ENCODE measurements at places on chromosomes 4 and X.

GRCh38 chr4:101921370-101921769 lies 130.8 kb downstream of the BANK1 start:
- no peak for DNase-seq

- no peak for DNase-seq
These were observed 184.8 kb downstream of the FBXW7 start for GRCh38 chr4:152351080-152351479.

DNA sequence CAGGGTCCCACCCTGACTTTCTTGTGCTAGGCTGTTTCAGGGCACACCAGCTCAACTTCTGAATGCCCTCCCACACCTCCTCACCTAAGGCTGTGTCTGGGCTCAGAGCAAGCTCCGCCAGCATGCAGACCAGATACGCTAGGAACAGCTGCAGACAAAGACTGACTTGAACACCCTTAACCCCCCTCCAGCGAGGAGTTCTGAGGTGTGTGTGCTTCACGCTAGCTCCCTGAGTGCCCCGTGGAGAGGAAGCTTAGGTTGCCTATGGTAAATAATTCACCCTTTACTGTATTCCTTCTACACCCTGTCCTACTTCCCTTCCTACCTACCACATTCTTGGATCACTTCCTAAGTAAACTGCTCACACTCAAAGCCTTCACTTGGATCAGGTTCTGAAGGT lies 115.0 kb downstream of the VCX3B start:
- DNase-seq, result no peak

DNA sequence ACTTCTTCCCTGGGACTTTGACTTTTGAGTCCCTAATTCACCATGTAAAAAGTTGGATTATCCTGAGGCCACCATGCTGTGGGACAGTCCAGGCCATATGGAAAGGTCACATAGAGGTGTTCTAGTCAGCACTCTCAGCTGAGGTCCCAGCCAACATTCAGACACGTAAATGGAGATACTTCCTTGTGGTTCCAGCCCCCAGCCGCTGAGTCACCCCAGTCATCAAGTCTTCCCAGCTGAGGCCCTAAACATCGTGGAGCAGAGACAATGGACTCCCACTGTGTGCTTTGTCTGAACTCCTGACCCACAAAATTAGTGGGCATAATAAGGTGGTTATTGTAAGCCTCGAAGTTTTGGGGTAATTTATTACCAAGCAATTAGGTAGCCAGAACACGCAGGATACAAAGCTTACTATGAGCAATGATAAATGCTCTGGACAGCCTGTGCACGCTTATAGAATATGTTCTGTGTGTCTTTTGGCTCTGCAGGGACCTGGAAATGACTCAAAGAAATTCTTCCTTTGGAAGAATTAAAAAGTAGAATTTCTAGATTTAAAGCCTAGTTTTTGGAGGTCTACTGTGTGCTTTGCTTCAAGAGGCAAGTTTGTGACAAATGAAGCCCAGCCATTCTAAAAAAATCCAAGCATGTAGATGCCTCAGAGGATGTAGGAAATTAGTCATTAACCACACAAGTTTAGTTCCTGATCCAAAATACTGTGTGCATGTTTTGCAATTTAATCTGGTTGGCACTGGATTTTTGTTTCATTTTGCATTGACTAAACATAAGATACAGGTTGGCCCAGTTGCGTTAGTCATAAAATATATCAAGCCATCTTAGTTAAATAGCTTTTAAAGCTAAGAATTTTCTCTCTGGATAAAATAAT lies 33.2 kb upstream of the SLC9A7 start:
- DNase-seq, result no peak

DNA sequence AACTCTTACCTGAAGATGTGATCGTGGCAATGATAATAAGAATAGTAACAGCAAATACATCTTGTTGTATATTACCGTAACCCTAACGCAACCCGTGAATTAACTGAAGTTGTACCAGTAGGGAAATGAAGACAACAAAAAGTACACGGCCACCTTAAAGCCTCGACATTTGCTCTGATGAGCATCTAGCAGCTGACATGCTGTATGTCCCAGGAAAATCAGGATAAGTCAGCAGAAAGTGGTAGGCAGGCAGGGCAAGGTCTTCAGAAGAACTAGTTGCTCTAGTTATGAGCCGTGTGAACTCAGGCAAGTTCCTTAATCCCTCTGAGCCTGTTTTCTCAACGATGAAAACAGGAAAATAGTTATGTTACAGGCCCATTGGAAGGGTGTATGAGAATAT lies 7.7 kb upstream of the ASB5 start:
- DNase-seq, result no peak

DNA sequence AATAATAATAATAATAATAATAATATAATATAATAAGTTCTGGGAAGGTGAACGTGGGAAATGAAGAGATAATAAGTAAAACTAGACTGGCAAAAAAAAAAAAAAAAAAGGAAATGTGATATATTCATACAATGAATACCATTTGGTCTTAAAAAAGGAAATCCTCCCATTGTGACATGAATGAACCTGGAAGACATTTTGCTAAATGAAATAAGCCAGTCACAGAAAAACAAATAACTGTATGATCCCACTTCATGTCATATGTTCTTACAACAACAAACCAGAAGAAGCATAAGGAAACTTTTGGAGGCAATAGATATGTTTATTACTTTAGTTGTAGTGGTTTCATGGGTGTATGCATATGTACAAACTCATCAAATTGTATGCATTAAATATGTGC lies 63.1 kb downstream of the ATP11C start:
- DNase-seq, result no peak

- DNase-seq, result no peak
These were observed 22.3 kb upstream of the AASDH start for GRCh38 chr4:56409511-56410090.

GRCh38 chr4:90080116-90080515 lies 47.1 kb upstream of the CCSER1 start:
- no peak for DNase-seq

GRCh38 chr4:77599378-77599777 lies 6.2 kb upstream of the CXCL13 start:
- no peak for DNase-seq
